ENCODE measurements at places on chromosomes 5 and 9.

DNA sequence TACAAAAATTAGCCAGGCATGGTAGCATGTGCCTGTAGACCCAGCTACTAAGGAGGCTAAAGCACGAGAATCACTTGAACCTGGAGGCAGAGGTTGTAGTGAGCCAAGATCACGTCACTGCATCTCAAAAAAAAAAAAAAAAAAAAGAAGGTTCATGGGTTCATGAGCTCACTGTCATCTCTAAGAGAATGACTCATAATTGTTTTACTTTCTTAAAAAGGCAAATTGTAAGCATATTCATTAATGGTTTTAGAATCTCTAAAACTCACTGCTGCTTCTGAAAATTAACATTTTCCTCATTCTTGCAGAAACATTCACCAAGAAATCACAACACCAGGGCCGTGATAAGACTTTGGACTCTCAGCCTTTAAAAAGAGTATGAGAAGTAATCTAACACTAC, 103.6 kb downstream of the GNA14 start:
- no peak for DNase-seq

DNA sequence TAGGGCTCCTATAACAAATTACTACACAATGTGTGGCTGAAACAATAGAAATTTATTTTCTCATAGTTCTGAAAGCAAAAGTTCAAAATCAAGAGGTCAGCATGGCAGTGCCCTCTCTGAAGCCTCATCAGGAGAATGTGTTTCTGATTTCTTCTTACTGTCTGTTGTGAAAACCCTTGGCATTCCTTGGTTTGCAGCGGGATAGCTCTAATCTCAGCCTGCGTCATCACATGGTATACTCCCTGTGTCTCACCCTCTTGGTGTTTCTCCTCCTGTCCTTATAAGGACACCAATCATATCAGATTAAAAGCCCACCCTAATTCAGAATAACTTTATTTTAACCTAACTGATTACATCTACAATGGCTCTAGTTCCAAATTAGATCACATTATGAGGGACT, 87.5 kb upstream of the CDH9 start:
- no peak for DNase-seq

DNA sequence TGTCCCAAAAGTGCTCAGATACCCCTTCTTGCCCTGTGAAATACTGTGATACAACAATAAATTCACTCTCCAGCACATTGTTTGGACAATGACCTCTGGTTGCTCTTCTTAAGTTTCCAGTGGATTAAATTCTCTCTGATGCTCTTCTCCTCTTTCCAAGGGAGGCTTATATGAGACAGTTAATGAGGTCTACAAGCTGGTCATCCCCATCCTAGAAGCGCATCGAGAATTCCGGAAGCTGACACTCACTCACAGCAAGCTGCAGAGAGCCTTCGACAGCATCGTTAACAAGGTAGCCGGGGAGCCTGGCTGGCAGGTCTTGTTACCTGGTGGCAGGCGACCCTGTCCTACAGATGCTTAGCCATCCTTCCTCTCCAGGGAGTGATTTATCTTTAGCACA, 226.5 kb downstream of the DOCK8 start:
- no peak for DNase-seq

DNA sequence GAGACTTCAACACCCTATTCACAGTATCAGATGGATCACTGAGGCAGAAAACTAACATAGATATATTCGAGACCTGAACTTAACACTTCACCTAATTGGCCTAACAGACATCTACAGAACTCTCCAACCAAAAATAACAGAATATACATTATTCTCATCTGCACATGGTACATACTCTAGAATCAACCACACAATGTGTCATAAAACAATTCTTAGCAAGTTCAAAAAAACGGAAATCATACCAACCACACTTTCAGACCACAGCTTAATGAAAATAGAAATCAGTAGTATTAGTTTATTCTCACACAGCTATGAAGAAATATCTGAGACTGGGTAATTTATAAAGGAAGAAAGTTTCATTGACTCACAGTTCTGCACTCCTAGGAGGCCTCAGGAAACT, 387.9 kb downstream of the DEPDC1B start:
- DNase-seq = no peak

Measured in stimulated activated CD4-positive, alpha-beta T cell treated with anti-CD3 and anti-CD28 coated beads, Interleukin-1b, Interleukin-23, amount 100 ng/mL, for 4 hours (primary cell).